Activated naive CD8-positive, alpha-beta T cell treated with anti-CD3 and anti-CD28 coated beads, Interleukin-2, amount 10 ng/mL, durations not matched to agents 7 days and 5 days (primary cell): ENCODE measurements at places on chromosomes 13 and 19. TPM values are rescaled to one million over a fixed set of nuclear protein-coding genes. Genes with fewer than 3 reads are reported as not detected.

Gene SYNGR4
- not detected for total RNA-seq

Gene ZNF560
- total RNA-seq = 0.33 TPM

Gene SBK2
- total RNA-seq = not detected

Gene STOML3
- not detected for total RNA-seq

Gene ZNF730
- total RNA-seq = 1.2 TPM

Gene ACER1
- total RNA-seq = 0.54 TPM

Gene DKKL1
- not detected for total RNA-seq

Gene ZNF653
- 21.1 TPM for total RNA-seq

Gene ZNF471
- total RNA-seq = 4.0 TPM

Gene ZNF99
- total RNA-seq = not detected

Gene LGALS13
- not detected for total RNA-seq

Gene S1PR2
- 7.1 TPM for total RNA-seq

Gene GPC6
- not detected for total RNA-seq

GRCh38 chr19:33679696-33680095 lies 57.9 kb downstream of the CHST8 start:
- no peak overlapping the region for H3K4me3 ChIP-seq
- no peak for DNase-seq
- no peak overlapping the region for H3K27ac ChIP-seq
- no peaks in the 10 kb centered on the region for H3K4me1 ChIP-seq
- no peaks in the 10 kb centered on the region for H3K36me3 ChIP-seq
- H3K27me3 ChIP-seq = peaks cover 5% of the 10 kb centered on the region

DNA sequence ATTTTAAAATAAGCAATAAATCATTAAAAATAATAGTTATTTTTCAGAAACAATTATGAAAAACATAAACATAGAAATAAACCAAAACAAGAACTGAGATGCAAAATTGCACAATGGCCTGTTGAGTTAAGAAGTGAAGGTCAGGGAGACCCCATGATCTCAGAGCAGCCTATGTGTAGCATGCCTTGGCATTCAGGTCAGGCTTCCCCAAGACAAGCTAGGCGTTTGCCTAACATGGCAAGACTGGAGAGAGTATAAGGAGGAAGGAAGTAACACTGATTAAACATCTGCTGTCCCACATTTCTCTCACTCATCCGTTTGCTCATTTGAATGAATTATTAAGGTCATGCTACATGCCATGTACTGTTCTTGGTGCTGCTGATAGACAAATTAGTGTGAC lies 291.8 kb downstream of the TSHZ3 start:
- no peaks in the 10 kb centered on the region for H3K4me1 ChIP-seq
- no peaks in the 10 kb centered on the region for H3K27me3 ChIP-seq
- DNase-seq = no peak

DNA sequence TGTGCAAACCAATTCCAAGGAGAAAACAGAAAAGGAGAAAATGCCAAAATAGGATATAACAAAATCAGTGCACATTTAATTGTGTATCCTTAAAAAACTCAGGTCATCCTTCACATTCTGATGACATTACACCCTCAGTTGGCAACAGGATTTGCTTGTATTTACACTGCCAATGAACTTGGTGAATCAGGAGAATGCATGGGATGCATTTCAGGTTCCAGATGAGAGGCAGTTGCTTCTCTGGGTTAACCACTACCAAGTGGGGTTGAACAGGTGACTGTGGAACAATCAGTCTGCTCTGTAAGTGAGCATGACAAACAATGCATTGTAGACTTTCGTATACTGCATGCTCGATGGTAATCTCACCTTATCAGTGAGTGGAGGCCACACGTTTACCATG lies 79.1 kb downstream of the STARD13 start:
- H3K27ac ChIP-seq = no peak overlapping the region
- peaks cover 10% of the 10 kb centered on the region for H3K27me3 ChIP-seq
- no peaks in the 10 kb centered on the region for H3K36me3 ChIP-seq
- no peak overlapping the region for H3K4me3 ChIP-seq
- DNase-seq = no peak
- H3K4me1 ChIP-seq = peaks cover 24% of the 10 kb centered on the region

GRCh38 chr19:36058481-36059179 lies 3.9 kb downstream of the WDR62 start:
- no peak overlapping the region for H3K4me3 ChIP-seq
- DNase-seq = no peak

DNA sequence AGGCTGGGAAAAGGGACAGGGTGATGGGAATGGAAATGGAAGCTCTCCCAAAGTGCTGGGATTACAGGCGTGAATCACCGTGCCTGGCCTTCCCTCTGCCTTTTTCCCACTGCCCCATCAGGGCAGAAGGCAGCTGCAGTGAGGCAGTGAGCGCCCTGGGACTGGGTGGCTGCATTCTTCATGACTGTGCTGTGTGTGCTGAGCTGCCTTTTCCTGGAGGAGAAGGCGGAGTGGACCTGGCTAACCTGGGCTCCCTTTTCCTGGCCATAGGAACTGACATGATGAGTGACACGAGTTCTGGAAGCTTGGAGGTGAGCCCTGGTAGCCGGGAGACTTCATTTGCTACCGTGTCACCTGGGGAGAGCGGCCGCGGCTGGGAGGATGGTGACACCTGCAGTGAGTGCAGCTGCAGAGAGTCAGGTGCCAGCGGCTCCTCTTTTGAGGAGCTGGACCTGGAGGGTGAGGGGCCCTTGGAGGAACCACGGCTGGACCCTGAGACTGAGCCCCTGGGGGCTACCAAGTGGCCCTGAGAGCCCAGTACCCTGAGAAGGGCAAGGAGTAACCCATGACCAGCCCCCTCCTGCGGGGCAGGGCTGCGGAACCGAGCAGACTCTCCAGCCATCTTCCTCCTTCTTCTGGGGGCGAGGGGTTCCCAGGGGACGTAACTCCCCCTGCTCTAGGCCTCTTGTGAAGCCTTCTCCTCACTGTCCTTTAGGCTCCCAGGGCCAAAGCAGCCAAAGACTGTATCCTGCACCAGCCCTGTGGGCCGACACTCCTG lies 26.3 kb upstream of the ZNF492 start:
- no peak for DNase-seq
- no peaks in the 10 kb centered on the region for H3K36me3 ChIP-seq
- H3K4me1 ChIP-seq = no peaks in the 10 kb centered on the region
- H3K27ac ChIP-seq = no peak overlapping the region
- no peak overlapping the region for H3K4me3 ChIP-seq

DNA sequence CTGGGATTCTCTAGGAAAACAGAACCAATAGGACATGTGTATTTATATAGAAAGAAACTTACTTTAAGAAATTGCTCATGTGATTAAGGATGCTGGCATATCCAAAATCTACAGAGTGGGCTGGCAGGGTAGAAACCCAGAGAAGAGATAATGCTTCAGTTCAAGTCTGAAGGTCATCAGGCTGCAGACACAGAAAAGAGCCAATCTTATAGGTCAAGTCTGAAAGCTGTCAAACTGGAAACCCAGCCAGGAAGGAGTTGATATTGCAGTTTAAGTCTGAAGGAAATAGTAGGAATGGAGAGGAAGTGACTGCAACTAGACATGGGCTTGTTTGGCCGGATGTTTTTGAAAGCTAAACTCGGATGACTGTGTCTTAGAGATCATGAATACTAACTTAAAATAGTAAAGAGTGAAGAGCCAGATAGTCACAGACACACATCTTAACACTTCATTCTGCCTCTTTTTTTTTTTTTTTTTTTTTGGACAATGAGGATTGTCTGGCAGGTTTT lies 125.3 kb upstream of the GPC6 start:
- DNase-seq = no peak
- H3K27ac ChIP-seq = no peak overlapping the region

GRCh38 chr13:46359714-46360113 lies 27.3 kb downstream of the RUBCNL start:
- peaks cover 1% of the 10 kb centered on the region for H3K36me3 ChIP-seq
- H3K4me3 ChIP-seq = no peak overlapping the region
- no peak for DNase-seq
- no peaks in the 10 kb centered on the region for H3K27me3 ChIP-seq
- no peak overlapping the region for H3K27ac ChIP-seq

GRCh38 chr19:5177745-5178450 lies 162.7 kb downstream of the PTPRS start:
- no peaks in the 10 kb centered on the region for H3K36me3 ChIP-seq
- no peaks in the 10 kb centered on the region for H3K4me1 ChIP-seq
- peaks cover 2% of the 10 kb centered on the region for H3K27me3 ChIP-seq
- H3K27ac ChIP-seq = no peak overlapping the region
- DNase-seq = no peak

GRCh38 chr19:49272204-49272603 lies 52.8 kb downstream of the SLC6A16 start:
- H3K36me3 ChIP-seq = no peaks in the 10 kb centered on the region
- H3K4me3 ChIP-seq = no peak overlapping the region
- no peak overlapping the region for H3K27ac ChIP-seq

- H3K4me3 ChIP-seq = peak overlapping the region; percentile 73
- H3K27me3 ChIP-seq = peaks cover 12% of the 10 kb centered on the region
- H3K36me3 ChIP-seq = no peaks in the 10 kb centered on the region
These were observed 32.2 kb downstream of the DEDD2 start for GRCh38 chr19:42185277-42185676.

- peaks cover 7% of the 10 kb centered on the region for H3K4me1 ChIP-seq
- H3K36me3 ChIP-seq = peaks cover 4% of the 10 kb centered on the region
- no peak overlapping the region for H3K4me3 ChIP-seq
- H3K27ac ChIP-seq = no peak overlapping the region
- H3K27me3 ChIP-seq = no peaks in the 10 kb centered on the region
- no peak for DNase-seq
These were observed 68.2 kb downstream of the LMO7 start for GRCh38 chr13:75704194-75704926.

DNA sequence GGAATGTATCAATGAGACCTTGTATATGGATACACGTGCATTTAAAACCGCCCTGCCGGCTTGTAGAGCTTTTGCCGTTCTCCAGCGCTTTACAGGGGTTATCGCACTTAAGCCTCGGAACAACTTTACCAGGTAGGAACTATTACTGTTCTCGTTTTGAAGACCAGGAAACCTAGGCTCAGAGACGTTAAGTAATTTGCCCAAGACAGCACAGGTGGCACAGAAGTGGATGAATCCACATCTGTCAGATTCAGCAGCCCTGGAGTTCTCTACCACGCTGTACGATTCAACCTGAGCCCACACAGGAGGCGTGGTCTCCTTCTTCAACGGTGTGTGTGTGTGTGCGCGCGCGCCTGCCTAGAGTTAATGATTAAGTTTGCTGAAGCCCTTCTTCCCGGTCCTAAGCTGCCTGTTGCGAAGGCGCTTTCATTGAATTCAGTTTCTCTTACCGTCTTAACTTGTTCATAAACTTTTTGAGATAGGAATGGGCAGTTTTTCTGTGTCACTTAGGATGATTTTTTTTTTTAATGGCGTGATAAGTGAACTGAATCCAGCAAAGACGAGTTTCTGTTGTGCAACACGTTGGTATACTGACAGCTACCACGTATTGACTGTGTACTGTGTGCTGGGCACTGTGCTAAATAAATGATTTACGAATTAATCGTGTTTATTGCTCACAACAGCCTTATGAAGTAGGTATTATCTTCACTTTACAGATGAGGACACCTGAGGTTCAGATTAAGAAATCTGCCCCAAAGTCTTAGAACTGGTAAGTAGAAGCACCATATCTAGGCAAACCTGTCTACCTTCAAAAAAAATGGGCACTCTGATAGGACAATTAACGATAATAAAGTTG lies 67.4 kb downstream of the KCNRG start:
- H3K27me3 ChIP-seq = no peaks in the 10 kb centered on the region
- DNase-seq = peak; percentile 71
- peak overlapping the region; percentile 100 for H3K4me3 ChIP-seq
- peaks cover 26% of the 10 kb centered on the region for H3K4me1 ChIP-seq
- H3K36me3 ChIP-seq = peaks cover 16% of the 10 kb centered on the region
- peak overlapping the region; percentile 100 for H3K27ac ChIP-seq

DNA sequence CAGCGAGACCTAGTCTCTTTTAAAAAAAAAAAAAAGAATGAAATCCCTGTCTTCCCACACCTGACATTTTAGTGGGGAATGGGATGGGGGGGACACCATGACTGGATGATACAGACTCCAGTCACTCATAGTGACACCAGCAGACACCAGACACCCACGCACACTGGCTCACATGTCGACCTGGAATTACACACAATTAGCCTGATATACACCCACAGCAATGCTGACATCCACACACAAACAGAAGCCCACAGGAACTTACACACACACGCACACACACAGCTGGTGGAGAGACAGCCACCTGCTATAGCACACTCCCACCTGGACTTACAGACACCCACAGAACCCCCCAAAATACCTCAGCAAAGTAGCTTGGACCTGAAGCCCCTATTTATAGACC lies 8.3 kb upstream of the NANOS3 start:
- no peak overlapping the region for H3K4me3 ChIP-seq
- H3K36me3 ChIP-seq = no peaks in the 10 kb centered on the region
- no peak for DNase-seq

DNA sequence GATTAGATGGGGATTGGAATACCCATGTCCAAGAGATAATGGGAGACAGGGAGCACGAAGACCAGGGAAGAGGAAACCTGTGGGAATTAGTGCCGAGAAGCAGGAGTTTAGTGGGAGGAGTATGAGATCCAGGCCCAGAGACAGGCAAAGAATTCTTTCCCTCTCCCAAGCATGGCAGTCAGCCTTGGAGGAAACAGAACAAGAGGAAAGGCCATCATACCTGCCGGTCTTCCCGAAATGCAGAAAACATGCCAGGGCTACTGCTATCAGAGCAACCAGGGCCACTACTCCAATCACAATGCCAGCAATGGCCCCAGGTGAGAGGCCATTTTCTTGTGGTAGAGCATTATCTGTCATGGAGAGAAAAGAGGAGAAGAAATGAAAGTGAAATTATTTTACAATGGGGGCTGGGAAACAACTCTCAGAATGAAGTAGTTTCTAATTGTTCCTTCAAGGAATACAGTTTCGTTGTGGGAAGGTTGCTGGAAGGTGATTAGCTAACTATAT lies 16.1 kb downstream of the CEACAM1 start:
- peak overlapping the region; percentile 74 for H3K27ac ChIP-seq
- no peak for DNase-seq
- H3K27me3 ChIP-seq = no peaks in the 10 kb centered on the region
- H3K4me3 ChIP-seq = peak overlapping the region; percentile 61
- H3K36me3 ChIP-seq = peaks cover 60% of the 10 kb centered on the region

GRCh38 chr19:49564616-49565045 lies 15.7 kb downstream of the NOSIP start:
- H3K27me3 ChIP-seq = no peaks in the 10 kb centered on the region
- H3K27ac ChIP-seq = peak overlapping the region; percentile 59
- peaks cover 15% of the 10 kb centered on the region for H3K36me3 ChIP-seq
- H3K4me3 ChIP-seq = no peak overlapping the region
- peaks cover 68% of the 10 kb centered on the region for H3K4me1 ChIP-seq

DNA sequence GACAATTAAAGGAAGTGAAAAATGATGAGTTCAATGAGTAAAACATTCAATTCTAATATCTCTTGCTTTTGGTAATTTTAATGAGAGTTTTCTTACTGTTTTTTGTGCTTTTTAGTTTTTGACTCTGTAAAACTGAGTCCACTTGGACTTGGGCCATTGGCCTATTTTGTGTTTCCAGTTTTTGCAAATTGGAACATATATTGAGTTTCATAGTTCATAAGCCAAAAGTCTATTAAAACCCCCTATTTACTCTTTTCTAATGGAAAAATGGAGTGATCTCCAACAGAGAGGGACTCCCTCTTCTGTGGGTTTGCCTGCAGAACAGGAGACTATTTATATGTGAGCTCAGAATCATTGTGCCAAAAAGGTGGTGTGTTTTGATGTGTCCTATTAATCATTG lies 219.7 kb upstream of the SPRY2 start:
- H3K4me1 ChIP-seq = no peaks in the 10 kb centered on the region
- H3K36me3 ChIP-seq = no peaks in the 10 kb centered on the region
- DNase-seq = no peak
- no peak overlapping the region for H3K27ac ChIP-seq
